ENCODE measurements at places on chromosomes 4 and X. TPM values are rescaled to one million over a fixed set of nuclear protein-coding genes. Genes with fewer than 3 reads are reported as not detected.

DNA sequence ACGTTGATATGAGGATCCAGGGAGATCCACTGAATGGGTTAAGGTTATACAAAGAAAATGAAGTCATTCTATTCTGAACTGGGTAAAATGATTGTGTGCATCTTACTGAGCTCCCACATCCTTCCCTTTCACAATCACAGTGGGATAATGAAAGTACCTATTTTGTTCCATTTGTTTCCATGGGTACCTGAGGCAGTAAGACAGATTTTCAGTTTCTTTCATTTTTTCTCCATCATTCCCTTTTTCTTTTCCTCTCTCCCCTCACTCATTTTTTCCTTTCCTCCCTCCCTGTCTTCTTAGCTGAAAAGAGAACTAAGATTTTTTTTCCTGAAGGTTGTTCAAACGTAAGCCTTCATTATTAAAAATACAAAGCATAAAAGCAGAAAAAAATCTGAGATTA, 4.6 kb downstream of the GRIA2 start:
- peaks cover 16% of the 10 kb centered on the region for H3K4me1 ChIP-seq
- H3K27me3 ChIP-seq: peaks cover 15% of the 10 kb centered on the region
- no peak overlapping the region for H3K27ac ChIP-seq
- no peak overlapping the region for H3K4me3 ChIP-seq

- no peaks in the 10 kb centered on the region for H3K27me3 ChIP-seq
- no peak for DNase-seq
- H3K36me3 ChIP-seq: no peaks in the 10 kb centered on the region
- H3K27ac ChIP-seq: no peak overlapping the region
Measured at GRCh38 chr4:1182313-1182712, 9.9 kb upstream of the SPON2 start.

- peak; percentile 46 for DNase-seq
- no peaks in the 10 kb centered on the region for H3K36me3 ChIP-seq
- H3K27ac ChIP-seq: no peak overlapping the region
- H3K4me1 ChIP-seq: peaks cover 1% of the 10 kb centered on the region
- H3K27me3 ChIP-seq: no peaks in the 10 kb centered on the region
Measured at GRCh38 chrX:115339441-115340025, 50.0 kb downstream of the LUZP4 start.

- H3K27ac ChIP-seq: peak overlapping the region; percentile 83
- H3K27me3 ChIP-seq: no peaks in the 10 kb centered on the region
- DNase-seq: peak; percentile 88
- H3K4me3 ChIP-seq: peak overlapping the region; percentile 46
- H3K36me3 ChIP-seq: peaks cover 13% of the 10 kb centered on the region
- peaks cover 33% of the 10 kb centered on the region for H3K4me1 ChIP-seq
Measured at GRCh38 chrX:115616943-115617563, 56.1 kb downstream of the PLS3 start.

- H3K36me3 ChIP-seq: no peaks in the 10 kb centered on the region
- H3K4me3 ChIP-seq: no peak overlapping the region
- DNase-seq: no peak
Measured at GRCh38 chr4:108399610-108400265, 220.6 kb upstream of the RPL34 start.

- no peaks in the 10 kb centered on the region for H3K4me1 ChIP-seq
- H3K27me3 ChIP-seq: no peaks in the 10 kb centered on the region
- H3K36me3 ChIP-seq: no peaks in the 10 kb centered on the region
- no peak overlapping the region for H3K4me3 ChIP-seq
- DNase-seq: no peak
Measured at GRCh38 chr4:88447371-88448095, 9.4 kb upstream of the HERC5 start.

- H3K27ac ChIP-seq: no peak overlapping the region
- peaks cover 3% of the 10 kb centered on the region for H3K27me3 ChIP-seq
- H3K36me3 ChIP-seq: no peaks in the 10 kb centered on the region
- DNase-seq: no peak
Measured at GRCh38 chr4:152156442-152156841, 379.4 kb downstream of the FBXW7 start.

The ADH4 gene
- not detected for total RNA-seq

The FGFBP2 gene
- total RNA-seq: not detected

DNA sequence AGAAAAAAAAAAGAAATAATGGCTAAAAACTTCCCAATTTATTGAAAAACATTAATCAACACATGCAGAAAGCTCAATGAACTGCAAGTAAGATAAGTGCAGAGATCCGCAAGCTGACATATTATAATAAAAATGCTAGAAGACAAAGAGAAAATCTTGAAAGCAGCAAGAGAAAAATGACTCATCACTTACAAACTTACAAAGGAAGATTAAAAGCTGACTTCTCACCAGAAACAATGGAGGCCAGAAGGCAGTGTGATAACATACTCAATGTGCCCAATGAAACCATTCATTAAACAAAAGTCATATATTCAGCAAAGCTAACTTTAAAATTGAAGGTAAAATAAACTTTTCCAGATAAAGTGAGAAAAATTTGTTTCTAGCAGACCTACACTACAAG, 7.3 kb upstream of the BRWD3 start:
- no peaks in the 10 kb centered on the region for H3K4me1 ChIP-seq
- H3K36me3 ChIP-seq: no peaks in the 10 kb centered on the region
- no peak overlapping the region for H3K27ac ChIP-seq
- H3K4me3 ChIP-seq: no peak overlapping the region
- DNase-seq: peak; percentile 38
- no peaks in the 10 kb centered on the region for H3K27me3 ChIP-seq

- peak overlapping the region; percentile 88 for H3K27ac ChIP-seq
- no peak overlapping the region for H3K4me3 ChIP-seq
- DNase-seq: peak; percentile 69
- no peaks in the 10 kb centered on the region for H3K27me3 ChIP-seq
Measured at GRCh38 chrX:110418316-110419235, 59.9 kb downstream of the RTL9 start.

The MAGEC2 gene
- not detected for total RNA-seq

The TMEM144 gene
- total RNA-seq: 5.6 TPM

The TLR10 gene
- not detected for total RNA-seq

- H3K27me3 ChIP-seq: peaks cover 2% of the 10 kb centered on the region
- H3K4me1 ChIP-seq: no peaks in the 10 kb centered on the region
- H3K27ac ChIP-seq: no peak overlapping the region
- H3K36me3 ChIP-seq: no peaks in the 10 kb centered on the region
- DNase-seq: no peak
- H3K4me3 ChIP-seq: no peak overlapping the region
Measured at GRCh38 chr4:83382850-83383249, 48.2 kb upstream of the HPSE start.

DNA sequence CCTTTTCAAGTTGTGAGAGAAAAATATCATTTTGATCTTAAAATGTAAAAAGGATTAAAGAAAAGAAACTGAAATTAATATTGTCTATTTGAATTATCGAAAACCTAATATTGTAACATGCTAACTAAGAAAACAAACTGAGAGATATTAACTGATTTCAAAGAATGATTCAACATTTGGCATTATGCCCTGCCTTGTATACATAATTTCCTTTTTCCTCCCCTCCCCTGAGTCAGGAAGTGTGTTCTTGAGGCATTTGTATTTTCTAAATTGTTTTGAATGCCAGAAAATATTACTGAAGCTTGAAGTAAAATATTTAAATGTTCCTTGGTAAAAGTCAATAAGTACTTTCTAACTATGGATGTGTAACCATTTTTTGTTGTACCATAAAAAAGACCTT, 49.4 kb downstream of the RPS6KA3 start:
- H3K4me3 ChIP-seq: no peak overlapping the region
- peaks cover 2% of the 10 kb centered on the region for H3K4me1 ChIP-seq
- no peaks in the 10 kb centered on the region for H3K27me3 ChIP-seq
- H3K27ac ChIP-seq: peak overlapping the region; percentile 30
- DNase-seq: peak; percentile 48

GRCh38 chrX:8520791-8521190, 56.2 kb downstream of the VCX3B start:
- no peaks in the 10 kb centered on the region for H3K27me3 ChIP-seq
- DNase-seq: peak; percentile 59
- no peaks in the 10 kb centered on the region for H3K4me1 ChIP-seq
- no peaks in the 10 kb centered on the region for H3K36me3 ChIP-seq

- DNase-seq: peak; percentile 91
- no peaks in the 10 kb centered on the region for H3K36me3 ChIP-seq
- H3K27ac ChIP-seq: no peak overlapping the region
- no peak overlapping the region for H3K4me3 ChIP-seq
- no peaks in the 10 kb centered on the region for H3K27me3 ChIP-seq
- H3K4me1 ChIP-seq: no peaks in the 10 kb centered on the region
Measured at GRCh38 chr4:56134266-56134665, 185.5 kb downstream of the CEP135 start.

The CT45A10 gene
- total RNA-seq: not detected

The DMP1 gene
- total RNA-seq: 0.11 TPM

DNA sequence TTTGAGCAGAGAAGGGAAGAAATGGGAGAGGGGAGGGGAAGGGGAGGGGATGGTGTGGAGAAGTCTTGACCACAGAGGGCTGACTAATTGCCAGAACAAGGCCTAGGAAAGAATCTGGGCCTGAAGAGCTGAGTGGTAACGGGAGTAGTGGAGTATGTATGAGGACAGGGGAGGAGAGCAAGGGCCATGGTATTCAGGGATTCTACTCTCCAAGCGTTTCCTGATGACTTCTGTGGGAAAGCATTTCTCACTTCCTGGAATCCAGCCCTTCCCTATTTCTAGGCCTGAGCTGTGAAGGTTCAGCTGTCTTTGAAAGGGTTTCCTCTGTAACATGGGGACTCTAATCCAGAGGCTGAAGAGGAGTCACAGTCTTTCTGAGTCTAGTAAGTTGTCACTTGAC, 19.7 kb upstream of the SOX3 start:
- H3K36me3 ChIP-seq: no peaks in the 10 kb centered on the region
- peaks cover 14% of the 10 kb centered on the region for H3K4me1 ChIP-seq
- H3K27me3 ChIP-seq: no peaks in the 10 kb centered on the region
- peak overlapping the region; percentile 64 for H3K27ac ChIP-seq
- no peak overlapping the region for H3K4me3 ChIP-seq
- DNase-seq: peak; percentile 81

The ANKRD50 gene
- 29.4 TPM for total RNA-seq

The STPG2 gene
- not detected for total RNA-seq

The MAGEA6 gene
- 0.70 TPM for total RNA-seq

DNA sequence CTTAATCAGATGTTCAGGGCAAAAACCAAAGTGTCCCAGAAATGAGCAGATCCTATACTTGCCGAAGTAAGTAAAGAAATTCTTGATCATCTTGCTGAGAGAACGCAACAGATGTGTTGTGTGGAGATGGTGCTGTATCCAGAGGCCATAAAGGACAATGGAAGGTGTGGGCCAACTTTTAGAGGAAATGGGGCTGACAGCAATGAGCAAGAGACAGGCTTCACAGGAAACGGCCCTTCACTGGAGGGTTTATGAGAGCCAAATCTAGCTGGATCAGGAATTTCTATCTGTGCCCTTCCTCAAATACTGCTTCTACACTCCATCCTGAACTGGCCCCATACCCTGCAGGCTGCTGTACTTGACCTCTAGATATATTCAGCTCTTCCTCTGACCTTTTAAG, 583.9 kb upstream of the DIPK2B start:
- H3K27me3 ChIP-seq: no peaks in the 10 kb centered on the region
- DNase-seq: no peak
- H3K4me1 ChIP-seq: peaks cover 14% of the 10 kb centered on the region

- H3K4me3 ChIP-seq: no peak overlapping the region
- H3K27ac ChIP-seq: no peak overlapping the region
- peaks cover 7% of the 10 kb centered on the region for H3K4me1 ChIP-seq
- no peaks in the 10 kb centered on the region for H3K27me3 ChIP-seq
- H3K36me3 ChIP-seq: no peaks in the 10 kb centered on the region
Measured at GRCh38 chr4:141248029-141248428, 27.3 kb downstream of the ZNF330 start.

- DNase-seq: no peak
- H3K4me1 ChIP-seq: no peaks in the 10 kb centered on the region
- H3K27me3 ChIP-seq: no peaks in the 10 kb centered on the region
- H3K27ac ChIP-seq: no peak overlapping the region
Measured at GRCh38 chr4:142202404-142203332, 566.3 kb downstream of the IL15 start.

- H3K27ac ChIP-seq: no peak overlapping the region
- peaks cover 5% of the 10 kb centered on the region for H3K4me1 ChIP-seq
- H3K4me3 ChIP-seq: no peak overlapping the region
- DNase-seq: no peak
- no peaks in the 10 kb centered on the region for H3K36me3 ChIP-seq
Measured at GRCh38 chr4:93827272-93827947, 1.1 kb upstream of the ATOH1 start.

- H3K27me3 ChIP-seq: no peaks in the 10 kb centered on the region
- DNase-seq: no peak
- H3K36me3 ChIP-seq: no peaks in the 10 kb centered on the region
- H3K4me3 ChIP-seq: no peak overlapping the region
- H3K4me1 ChIP-seq: no peaks in the 10 kb centered on the region
Measured at GRCh38 chr4:86845593-86845992, 3.6 kb downstream of the SLC10A6 start.

DNA sequence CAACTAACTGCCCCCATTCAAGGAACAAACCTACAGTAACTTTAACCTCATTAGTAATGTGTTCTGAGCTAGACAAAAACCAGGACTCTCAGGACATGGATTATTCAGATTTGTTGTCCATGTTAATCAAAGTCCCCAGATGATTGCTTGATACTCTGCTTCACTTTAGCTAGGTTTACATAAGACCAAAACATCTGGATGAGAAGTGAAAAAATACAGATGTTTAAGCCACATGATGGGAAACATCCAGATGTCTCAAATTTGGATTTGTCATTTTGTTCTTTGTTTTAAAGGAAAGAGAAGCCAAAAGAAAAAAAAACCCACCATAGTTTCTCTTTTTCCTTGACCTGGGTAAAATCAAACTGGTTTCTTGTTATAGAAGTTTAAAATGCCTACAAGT, 48.5 kb upstream of the NRK start:
- no peak overlapping the region for H3K27ac ChIP-seq
- DNase-seq: no peak
- no peaks in the 10 kb centered on the region for H3K4me1 ChIP-seq
- H3K4me3 ChIP-seq: no peak overlapping the region

The ASB12 gene
- total RNA-seq: 0.16 TPM

The DGKK gene
- total RNA-seq: 0.05 TPM

The CT55 gene
- not detected for total RNA-seq

DNA sequence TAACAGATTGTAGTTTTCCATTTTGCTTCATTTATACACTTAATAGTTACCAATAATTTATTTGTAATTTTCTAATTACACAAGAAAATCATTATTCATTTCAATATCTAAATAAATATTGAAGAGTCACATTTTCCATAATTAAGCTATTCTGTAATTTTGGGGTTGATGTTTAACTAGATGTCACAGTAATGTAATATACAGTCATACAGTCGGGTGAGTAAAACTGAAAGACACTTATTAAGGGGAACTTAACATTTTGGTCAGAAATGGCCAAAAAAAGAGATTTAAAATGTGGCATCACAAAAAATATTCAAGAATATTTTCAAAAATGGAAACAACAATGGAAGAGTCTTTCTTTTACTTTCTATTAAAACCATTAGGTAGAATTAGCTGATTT, 1080.3 kb downstream of the ARAP2 start:
- H3K4me1 ChIP-seq: no peaks in the 10 kb centered on the region
- no peak for DNase-seq
- no peak overlapping the region for H3K4me3 ChIP-seq
- H3K27ac ChIP-seq: no peak overlapping the region
- no peaks in the 10 kb centered on the region for H3K36me3 ChIP-seq

- no peak overlapping the region for H3K27ac ChIP-seq
- H3K4me3 ChIP-seq: no peak overlapping the region
- H3K27me3 ChIP-seq: no peaks in the 10 kb centered on the region
- H3K36me3 ChIP-seq: no peaks in the 10 kb centered on the region
- H3K4me1 ChIP-seq: no peaks in the 10 kb centered on the region
Measured at GRCh38 chr4:14225688-14226207, 598.2 kb upstream of the BOD1L1 start.

- H3K27me3 ChIP-seq: no peaks in the 10 kb centered on the region
- no peak for DNase-seq
- H3K36me3 ChIP-seq: no peaks in the 10 kb centered on the region
- H3K27ac ChIP-seq: no peak overlapping the region
Measured at GRCh38 chr4:120749445-120750151, 172.9 kb downstream of the PRDM5 start.

Measured in astrocyte (in vitro differentiated cells and primary cell).